ENCODE measurements at places on chromosomes 16 and 17.

DNA sequence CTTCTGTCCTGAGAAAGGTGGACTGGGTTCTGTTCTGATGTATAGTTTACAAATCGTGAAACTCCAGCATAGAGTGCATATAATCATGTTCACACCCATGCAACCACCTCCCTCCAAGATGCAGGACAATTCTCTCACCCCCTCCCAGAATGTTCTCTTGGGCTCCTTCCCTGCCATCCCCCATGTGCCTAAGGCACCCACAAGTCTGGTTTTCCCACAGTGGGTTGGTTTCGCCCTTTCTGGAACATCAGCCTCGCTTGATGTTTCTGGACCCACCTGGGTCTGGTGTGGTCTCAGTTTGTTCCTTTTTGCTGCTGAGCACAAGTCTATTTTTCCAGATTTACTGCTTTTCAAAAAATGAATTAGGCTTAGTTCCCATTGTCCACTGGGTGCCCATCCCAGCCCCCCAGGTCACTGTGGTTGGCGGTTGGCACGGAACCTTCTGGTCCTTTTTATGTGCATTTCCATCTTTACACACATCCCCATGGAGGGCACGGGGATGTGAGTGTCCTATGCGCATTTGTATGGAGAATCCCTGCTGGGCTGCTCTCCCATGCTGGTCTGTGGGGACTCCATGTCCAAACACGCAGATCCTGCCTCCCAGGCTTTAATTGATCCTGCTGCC, 19.0 kb downstream of the MAP2K3 start:
- DNase-seq: peak; percentile 90

DNA sequence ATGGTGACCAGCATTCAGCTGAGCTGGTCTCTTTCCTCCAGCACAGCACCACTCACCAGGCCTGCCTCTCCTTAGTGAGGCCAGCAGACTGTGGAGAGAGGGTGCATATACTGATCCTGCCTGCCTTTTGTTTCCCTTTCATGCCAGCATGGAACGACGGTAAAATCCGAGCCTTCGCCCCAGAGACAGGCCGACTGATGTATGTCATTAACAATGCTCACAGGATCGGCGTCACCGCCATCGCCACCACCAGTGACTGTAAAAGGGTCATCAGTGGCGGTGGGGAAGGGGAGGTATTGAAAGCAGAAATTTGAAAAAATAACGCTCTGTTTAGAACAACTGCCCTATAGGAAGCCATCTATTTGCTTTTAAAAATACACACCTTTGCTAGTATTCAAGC, 12.6 kb upstream of the USP43 start:
- no peak for DNase-seq

GRCh38 chr16:64702415-64702814, 419.4 kb downstream of the CDH11 start:
- no peak for DNase-seq

DNA sequence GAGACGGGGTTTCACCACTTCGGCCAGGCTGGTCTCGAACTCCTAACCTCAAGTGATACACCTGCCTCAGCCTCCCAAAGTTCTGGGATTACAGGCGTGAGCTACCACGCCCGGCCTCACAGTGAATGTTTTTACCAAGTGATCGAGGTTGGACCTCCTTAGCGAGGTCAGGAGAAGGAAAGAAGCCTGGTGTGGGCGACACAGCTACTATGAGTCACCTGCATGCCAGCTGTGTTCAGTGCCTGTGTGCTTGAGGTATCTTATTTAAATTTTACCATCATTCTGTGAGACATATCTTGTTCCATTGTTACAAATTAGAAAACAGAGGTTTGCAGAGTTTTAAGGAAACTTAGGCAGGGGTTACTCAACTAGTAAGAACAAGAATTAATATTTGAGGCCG, 174.8 kb upstream of the DYNLRB2 start:
- DNase-seq: no peak

DNA sequence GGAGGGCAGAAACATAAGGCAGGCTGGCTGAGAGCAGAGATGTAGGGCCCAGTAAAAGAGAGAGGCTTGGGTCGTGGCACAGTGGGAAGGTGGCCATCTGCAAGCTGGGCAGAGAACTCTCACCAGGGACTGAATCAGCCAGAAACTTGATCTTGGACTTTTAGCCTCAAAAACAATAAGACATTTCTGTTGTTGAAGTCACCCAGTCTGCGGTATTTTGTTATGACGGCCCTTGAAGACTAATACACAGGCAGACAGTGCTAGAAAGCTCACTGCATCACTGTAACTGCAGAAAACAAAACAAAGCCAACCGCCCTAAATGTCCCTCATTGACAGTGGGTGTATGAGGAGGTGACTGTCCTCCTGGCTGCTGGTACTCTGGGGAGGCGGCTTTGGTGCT, 3.9 kb upstream of the JPH3 start:
- DNase-seq: peak; percentile 90

- no peak for DNase-seq
These were observed 39.4 kb downstream of the MYH11 start for GRCh38 chr16:15817446-15817845.

GRCh38 chr17:78144147-78144719, 2.0 kb upstream of the C17orf99 start:
- peak; percentile 93 for DNase-seq

DNA sequence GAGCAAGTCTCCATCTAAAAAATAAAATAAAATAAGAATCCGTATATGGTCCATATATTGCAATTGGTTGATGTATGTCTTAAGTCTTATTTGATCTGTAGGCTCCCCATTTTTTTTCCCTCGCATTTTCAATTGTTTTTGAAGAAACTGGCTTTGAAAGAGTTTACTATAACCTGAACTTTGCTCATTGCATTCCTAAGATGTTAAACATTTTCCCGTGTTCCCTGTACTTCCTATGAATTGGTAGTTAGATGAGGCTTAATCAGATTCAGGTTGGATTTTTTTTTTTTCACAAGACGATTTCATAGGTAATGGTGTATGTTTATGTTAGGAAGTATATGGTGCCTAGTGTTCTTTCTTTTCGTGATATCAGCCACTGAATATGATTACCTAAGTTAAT, 3.3 kb downstream of the LRRC36 start:
- DNase-seq: no peak

DNA sequence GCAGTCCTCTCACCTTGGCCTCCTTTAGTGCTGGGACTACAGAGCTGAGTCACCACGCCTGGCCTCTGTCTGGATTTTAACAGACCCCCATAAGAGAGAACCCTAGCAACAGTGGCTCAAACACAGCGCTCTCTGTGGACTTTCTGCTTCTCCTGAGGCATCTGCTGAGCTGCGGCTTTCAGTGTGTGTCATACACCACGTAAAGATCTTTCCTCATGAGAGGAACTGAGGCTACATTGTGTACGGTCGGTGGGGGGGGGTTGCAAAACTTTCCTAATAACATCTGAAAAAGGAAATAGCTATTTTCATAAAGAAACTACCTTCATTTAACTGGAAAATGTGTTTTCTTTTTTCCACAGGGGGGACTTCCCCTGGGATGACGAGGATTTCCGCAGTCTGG, 32.9 kb downstream of the DEF8 start:
- peak; percentile 25 for DNase-seq

- DNase-seq: peak; percentile 69
These were observed 11.1 kb upstream of the ALDOA start for GRCh38 chr16:30054451-30054850.

DNA sequence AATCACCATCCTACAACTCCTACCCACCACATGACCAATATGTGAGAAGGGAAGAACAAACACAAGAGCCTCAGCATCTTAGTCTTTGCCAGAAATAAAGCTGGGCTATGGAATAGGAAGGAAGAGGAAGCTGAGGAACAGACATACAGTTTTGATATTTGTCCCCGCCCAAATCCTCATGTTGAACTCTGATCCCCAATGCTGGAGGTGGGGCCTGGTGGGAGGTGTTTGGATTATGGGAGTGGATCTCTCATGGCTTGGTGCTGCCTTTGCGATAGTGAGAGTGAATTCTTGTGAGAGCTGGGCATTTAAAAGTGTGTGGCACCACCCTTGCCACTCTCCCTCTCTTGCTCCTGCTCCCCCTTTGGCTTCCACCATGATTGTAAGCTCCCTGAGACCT, 52.4 kb upstream of the NLK start:
- DNase-seq: no peak

DNA sequence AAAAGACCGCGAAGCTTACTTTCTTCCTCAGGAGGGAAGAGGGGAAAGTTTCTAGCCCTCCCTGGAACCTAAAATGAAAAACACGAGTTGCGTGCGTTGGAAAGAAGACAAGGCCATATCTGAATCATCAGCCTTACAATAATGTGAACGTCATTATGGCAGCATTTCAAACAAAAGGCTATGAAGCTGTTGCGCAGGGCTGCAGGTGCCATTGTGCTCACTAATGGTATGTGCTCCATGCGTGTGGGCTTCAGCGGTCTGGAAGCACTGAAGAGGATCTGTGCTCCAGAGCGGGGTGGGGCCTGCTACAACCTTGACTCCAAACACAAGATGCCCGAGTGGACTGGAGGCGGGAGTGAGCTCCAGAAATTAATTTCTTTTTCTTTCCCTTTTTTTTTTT, 12.1 kb upstream of the CYB5B start:
- DNase-seq: peak; percentile 83
